ENCODE measurements at places on chromosomes 2 and 18. TPM values are rescaled to one million over a fixed set of nuclear protein-coding genes. Genes with fewer than 3 reads are reported as not detected.

UGT1A7 gene
- total RNA-seq = not detected

COL4A4 gene
- total RNA-seq = 3.0 TPM

HNMT gene
- total RNA-seq = 20.8 TPM

NEDD4L gene
- 42.7 TPM for total RNA-seq

CEBPZ gene
- total RNA-seq = 50.5 TPM

DNA sequence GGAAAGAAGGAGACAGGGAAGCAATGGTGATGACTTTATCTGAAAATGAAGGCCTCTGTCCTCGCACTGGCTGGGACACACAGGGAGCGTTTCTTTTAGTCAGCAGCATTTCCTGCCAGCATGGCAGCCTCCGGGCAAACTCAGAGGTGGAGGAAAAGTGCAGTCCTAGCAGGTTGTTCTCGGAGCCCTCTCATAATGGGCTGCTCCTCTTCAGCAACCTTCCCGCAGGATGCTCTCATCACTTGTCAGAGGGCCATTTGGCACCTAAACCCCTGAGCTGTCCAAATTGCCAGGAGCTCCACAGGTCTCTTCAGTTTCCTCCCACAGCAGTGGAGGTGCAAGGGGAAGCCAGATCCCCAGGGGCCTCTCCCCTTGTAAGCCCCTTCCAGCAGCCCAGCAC lies 6.2 kb downstream of the STK39 start:
- H3K27ac ChIP-seq = no peak overlapping the region
- no peaks in the 10 kb centered on the region for H3K36me3 ChIP-seq
- H3K4me1 ChIP-seq = no peaks in the 10 kb centered on the region
- no peak for DNase-seq

GRCh38 chr2:241741016-241741415 lies 6.6 kb downstream of the D2HGDH start:
- H3K36me3 ChIP-seq = no peaks in the 10 kb centered on the region
- no peaks in the 10 kb centered on the region for H3K27me3 ChIP-seq
- H3K4me1 ChIP-seq = peaks cover under 1% of the 10 kb centered on the region
- H3K27ac ChIP-seq = no peak overlapping the region
- no peak overlapping the region for H3K4me3 ChIP-seq

- no peak for DNase-seq
- no peak overlapping the region for H3K27ac ChIP-seq
- H3K4me3 ChIP-seq = no peak overlapping the region
- no peaks in the 10 kb centered on the region for H3K27me3 ChIP-seq
Measured at GRCh38 chr2:37975808-37976207, 50.7 kb downstream of the RMDN2 start.

DNA sequence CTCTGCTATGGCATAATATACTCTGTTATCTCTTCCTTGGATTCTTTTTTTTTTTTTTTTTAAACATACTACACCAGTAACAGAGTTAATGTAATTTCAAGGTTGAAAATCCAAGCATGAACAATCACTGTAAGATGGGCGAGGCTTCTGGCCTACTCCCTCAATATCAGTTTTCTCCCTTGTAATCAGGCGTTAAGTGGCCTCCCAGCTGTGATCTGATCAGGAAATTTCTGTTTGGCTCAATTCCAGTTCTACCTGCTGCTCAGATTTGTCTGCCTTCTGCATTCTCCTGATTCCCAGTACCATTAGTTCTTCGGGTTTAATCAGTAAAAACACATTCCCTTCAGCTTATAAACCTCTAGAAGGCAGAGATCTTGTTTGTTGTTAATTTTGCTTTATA lies 18.6 kb downstream of the PRKD3 start:
- H3K36me3 ChIP-seq = no peaks in the 10 kb centered on the region
- no peak for DNase-seq
- no peak overlapping the region for H3K27ac ChIP-seq
- no peaks in the 10 kb centered on the region for H3K4me1 ChIP-seq
- H3K27me3 ChIP-seq = no peaks in the 10 kb centered on the region

- no peak overlapping the region for H3K4me3 ChIP-seq
- H3K36me3 ChIP-seq = no peaks in the 10 kb centered on the region
- H3K27me3 ChIP-seq = no peaks in the 10 kb centered on the region
- DNase-seq = no peak
- H3K27ac ChIP-seq = no peak overlapping the region
Measured at GRCh38 chr2:66888791-66889631, 454.1 kb downstream of the MEIS1 start.

- no peaks in the 10 kb centered on the region for H3K36me3 ChIP-seq
- DNase-seq = no peak
- no peaks in the 10 kb centered on the region for H3K27me3 ChIP-seq
Measured at GRCh38 chr2:65528241-65528574, 95.8 kb upstream of the SPRED2 start.

- DNase-seq = no peak
- no peaks in the 10 kb centered on the region for H3K27me3 ChIP-seq
- H3K4me3 ChIP-seq = no peak overlapping the region
- no peaks in the 10 kb centered on the region for H3K4me1 ChIP-seq
- H3K27ac ChIP-seq = no peak overlapping the region
Measured at GRCh38 chr2:150626934-150627411, 139.5 kb upstream of the RND3 start.

- no peak overlapping the region for H3K4me3 ChIP-seq
- no peak for DNase-seq
- H3K27ac ChIP-seq = no peak overlapping the region
Measured at GRCh38 chr2:155377266-155377680, 678.8 kb downstream of the KCNJ3 start.

DNA sequence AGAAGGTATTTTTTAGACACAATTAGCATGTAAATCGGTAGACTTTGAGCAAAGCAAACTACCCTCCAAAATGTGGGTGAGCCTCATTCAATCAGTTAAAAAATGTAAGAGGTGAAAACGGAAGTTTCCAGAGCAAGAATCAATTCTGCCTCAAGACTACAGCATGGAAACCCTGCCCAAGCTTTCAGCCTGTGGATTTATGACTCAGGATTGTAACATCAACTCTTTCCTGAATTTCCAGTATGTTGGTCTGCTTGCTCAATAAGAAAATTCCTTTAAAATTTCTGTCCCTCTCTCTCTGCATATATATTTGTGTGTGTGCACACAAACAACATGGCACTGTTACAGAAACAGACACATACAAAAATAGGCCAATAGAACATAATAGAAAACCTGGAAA lies 228.6 kb upstream of the DOK6 start:
- no peaks in the 10 kb centered on the region for H3K4me1 ChIP-seq
- no peaks in the 10 kb centered on the region for H3K27me3 ChIP-seq
- no peak overlapping the region for H3K27ac ChIP-seq
- no peak overlapping the region for H3K4me3 ChIP-seq
- DNase-seq = no peak

All from testis (tissue), 5 donors.